ENCODE measurements at places on chromosomes 3 and 15. TPM values are rescaled to one million over a fixed set of nuclear protein-coding genes. Genes with fewer than 3 reads are reported as not detected.

GRCh38 chr3:33426068-33426467 is 14.1 kb downstream of the UBP1 start:
- no peak for DNase-seq

DNA sequence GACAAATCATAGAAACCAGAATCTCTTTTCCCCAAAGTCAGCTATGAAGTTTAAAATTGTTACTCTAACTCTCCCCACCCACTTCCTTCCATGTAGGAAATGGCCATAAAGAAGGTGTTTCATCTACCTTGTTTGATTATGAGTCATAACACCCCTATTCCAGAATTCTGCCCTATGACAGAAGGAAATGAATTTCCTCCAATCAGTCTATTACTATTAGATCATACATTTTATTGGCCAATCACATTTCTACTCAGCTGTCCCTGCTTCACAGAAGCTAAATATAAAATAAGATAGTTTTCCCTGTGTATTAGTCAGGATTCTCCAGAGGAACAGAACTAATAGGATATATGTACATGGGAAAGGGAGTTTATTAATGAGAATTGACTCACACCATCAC is 102.1 kb downstream of the TGFBR2 start:
- DNase-seq, result no peak

KLF15 gene
- total RNA-seq, result 5.9 TPM

MUC4 gene
- total RNA-seq, result 0.30 TPM

GRCh38 chr3:165837801-165838200 is 578 bp upstream of the BCHE start:
- DNase-seq, result no peak

DNA sequence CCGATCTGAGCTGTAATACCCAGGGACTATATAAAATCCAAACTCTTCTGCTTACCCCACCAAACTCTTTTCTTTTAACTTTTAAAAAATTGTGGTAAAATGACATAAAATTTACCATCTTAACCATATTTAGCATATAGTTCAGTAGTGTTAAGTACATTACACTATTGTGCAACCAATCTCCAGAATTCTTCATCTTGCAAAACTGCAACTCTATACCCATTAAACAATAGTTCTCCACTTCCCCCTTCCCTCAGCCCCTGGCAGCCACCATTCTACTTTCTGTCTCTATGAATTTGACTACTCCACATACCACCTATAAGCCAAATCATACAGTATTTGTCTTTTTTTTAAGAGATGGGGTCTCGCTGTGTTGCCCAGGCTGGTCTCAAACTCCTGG is 38.7 kb downstream of the SENP8 start:
- no peak for DNase-seq

- peak; percentile 75 for DNase-seq
These were observed 36.2 kb upstream of the COL6A6 start for GRCh38 chr3:130480736-130481135.

SPINK8 gene
- not detected for total RNA-seq

ZIC1 gene
- 5.9 TPM for total RNA-seq

DNA sequence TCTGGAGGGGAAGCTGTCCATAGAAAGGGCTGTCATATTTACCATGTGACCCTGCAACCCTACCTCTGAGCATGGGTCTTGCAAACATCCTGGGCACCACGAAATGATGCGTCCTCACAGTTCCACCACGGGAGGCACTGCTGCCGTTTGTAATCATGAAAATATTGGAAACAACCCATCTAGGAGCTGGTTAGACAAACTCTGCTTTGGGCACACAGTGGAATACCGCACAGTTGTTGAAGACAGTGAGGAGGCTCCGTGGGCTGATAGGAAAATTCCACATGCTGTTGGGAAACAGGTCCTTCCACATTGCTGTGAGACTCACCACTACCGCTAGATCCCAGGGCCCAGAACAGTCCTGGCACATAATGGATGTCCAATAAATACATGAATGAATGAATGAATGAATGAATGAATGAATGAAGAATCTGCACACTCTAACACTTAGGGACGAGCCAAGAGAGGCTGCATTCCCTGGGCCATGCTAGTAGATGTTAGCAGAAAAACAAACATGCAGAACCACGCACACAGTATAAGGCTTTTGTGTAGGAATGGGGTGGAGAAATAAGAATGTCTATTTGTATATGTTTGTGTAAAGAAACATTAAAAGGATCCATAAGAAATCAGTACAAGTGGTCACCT is 40.6 kb downstream of the TPRA1 start:
- no peak for DNase-seq

GRCh38 chr15:62026487-62027262 is 33.6 kb downstream of the VPS13C start:
- no peak for DNase-seq

GRCh38 chr3:30319713-30320112 is 286.7 kb upstream of the TGFBR2 start:
- DNase-seq, result no peak

DNA sequence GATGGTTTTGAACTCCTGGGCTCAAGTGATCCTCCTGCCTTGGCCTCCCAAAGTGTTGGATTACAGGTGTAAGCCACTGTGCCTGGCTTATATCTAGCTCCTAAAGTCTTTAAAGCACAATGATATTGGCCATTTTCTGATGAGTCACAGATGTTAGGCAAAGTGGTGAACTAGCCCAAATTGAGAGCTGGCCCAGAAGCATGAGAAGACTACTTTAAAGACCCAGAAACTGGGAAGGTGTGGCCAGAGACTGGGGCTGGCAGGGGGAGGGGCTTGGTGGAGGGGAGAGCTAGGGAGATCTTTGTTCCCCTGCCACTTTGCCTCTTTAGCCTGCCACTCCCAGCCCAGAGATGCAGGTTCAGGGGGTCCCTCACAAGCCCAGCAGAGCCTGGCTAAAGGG is 21.6 kb downstream of the CHRNA3 start:
- DNase-seq, result no peak

DNA sequence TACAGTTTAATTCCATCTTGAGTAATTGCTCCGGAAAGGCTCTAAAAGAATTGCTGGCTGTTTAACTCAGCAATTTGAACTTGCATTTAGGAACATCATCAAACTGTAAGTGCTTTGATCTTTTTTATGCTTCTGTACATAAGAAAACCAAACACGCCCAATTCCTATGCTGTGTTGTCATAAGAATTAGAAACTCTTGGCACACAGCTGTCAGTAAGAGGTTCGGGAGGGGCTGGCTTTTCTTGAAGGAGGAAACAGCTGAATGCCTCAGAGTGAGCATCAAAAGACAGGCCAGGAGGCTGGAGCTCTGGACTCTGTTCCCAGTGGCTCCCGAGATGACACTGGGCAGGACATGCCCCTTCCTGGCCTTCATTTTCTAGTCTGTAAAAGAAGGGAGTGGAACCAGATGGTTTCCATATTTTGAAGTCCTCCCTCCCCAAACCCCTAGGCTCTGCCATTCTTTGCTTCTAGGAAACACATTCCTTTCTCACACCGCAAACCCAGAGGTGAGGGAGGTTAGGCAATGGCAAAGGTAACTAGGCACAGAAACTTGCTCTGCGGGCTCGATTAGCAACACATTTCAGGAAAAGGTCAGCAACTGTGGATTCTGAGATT is 73.7 kb upstream of the DLG1 start:
- DNase-seq, result peak; percentile 96

- peak; percentile 12 for DNase-seq
These were observed 2.7 kb downstream of the CERS3 start for GRCh38 chr15:100526027-100526481.

DNA sequence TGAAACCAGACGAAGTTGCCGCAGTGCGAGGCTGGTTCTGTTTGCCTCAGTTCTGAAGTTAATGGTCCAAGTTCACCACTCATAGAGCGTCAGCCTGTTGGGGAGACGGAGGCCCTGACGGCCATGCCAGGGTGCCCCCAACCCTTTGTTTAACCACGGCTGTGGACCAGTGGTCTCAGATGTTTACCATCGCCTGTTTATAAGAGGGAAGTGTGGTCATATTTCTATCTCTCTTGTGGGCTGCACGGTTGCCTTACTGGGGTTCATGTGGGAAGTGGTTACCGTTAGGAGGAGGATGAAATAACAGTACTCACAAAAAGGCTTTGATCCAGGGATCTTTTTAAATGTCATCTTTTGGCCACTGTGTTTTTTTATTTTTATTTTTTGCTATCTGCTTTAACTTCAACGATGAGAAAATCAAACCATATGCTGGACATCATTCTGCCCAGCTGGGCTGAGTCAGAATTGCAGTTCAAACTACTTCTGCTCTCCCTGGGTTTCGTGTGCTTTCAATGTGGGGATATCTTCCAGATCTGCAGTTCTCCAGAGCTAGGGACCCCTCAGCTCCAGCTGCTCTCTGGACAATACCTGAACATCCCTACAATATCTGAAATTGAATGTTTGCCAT is 17.8 kb downstream of the SMAD3 start:
- DNase-seq, result no peak

DNA sequence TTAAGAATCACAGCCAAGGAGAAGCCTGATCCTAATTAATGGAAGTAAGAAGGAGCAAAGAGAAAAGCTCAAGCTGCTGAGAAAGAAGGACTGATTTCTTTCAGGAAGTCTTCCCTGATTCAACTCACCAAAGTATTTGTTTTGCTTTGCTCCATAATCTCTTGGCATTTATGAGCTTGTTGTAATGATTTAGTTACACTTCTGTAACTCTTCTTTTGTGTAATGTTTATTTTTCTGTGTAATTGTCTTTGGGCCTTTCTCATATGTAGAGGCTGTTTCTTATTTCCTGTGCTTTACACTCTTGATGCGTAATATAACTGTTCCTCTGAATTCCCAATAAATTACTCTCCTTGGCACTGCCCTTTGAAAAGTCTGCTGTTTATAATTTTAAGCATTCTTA is 80.0 kb downstream of the COL6A5 start:
- DNase-seq, result peak; percentile 74

DLL4 gene
- 7.6 TPM for total RNA-seq

GRCh38 chr3:124805671-124806070 is 75.4 kb downstream of the UMPS start:
- DNase-seq, result peak; percentile 71

- no peak for DNase-seq
These were observed 291.2 kb downstream of the ZBTB20 start for GRCh38 chr3:114855839-114856238.

DNA sequence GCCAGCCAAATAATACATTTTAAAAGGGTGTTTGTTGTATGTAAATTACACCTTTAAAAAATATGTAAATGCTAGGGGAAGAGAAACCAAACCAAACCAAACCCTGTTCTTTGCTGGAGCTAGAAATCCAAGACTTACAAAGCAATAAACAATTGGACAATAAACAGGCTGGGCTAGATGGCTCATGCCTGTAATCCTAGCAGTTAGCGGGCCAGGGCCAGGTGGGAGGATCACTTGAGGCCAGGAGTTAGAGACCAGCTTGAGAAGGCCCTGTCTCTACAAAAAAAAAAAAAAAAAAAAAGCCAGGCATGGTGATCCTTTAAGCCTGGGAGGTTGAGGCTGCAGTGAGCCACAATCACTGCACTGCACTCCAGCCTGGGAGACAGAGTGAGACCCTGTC is 12.5 kb downstream of the STOML1 start:
- DNase-seq, result no peak

SOX14 gene
- not detected for total RNA-seq

DNA sequence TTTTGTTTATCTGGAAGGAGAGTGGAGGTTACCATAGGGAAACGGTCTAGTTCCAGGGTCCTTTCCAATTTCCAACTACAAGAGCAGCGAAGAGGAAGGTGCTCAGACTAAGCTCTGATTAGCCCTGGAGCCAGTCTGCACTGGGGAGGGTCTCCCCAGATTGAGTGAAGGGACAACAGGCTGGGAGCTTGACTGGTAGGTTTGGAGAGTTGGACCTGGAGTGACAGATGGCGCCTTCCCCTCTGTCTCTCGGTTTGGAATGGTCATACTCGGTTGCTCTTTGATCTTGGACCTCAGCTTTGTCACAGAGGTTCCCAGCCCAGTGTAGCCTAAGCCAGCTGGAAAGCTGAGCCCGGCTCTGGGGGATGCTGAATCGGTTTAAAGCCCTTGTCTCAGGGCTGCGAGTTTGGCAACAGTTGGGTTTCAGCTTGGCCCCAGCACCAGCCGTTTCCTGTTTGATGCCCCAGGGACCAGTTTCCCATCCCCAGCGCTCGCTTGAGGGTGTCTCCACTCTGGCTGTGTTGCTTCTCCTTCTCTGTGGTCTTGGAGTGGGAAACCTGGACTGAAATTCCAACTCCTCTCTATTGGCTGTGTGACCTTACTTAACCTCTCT is 53.1 kb upstream of the ULK4 start:
- DNase-seq, result peak; percentile 65

- DNase-seq, result no peak
These were observed 589.6 kb downstream of the IGSF11 start for GRCh38 chr3:118445036-118445435.

- DNase-seq, result no peak
These were observed 17.5 kb upstream of the NMD3 start for GRCh38 chr3:161203485-161204098.

MKRN2OS gene
- not detected for total RNA-seq

CAV3 gene
- 16.4 TPM for total RNA-seq

- DNase-seq, result no peak
These were observed 595.1 kb downstream of the TUSC7 start for GRCh38 chr3:117304681-117305080.

GRCh38 chr3:26515351-26515750 is 107.2 kb upstream of the LRRC3B start:
- no peak for DNase-seq

DNA sequence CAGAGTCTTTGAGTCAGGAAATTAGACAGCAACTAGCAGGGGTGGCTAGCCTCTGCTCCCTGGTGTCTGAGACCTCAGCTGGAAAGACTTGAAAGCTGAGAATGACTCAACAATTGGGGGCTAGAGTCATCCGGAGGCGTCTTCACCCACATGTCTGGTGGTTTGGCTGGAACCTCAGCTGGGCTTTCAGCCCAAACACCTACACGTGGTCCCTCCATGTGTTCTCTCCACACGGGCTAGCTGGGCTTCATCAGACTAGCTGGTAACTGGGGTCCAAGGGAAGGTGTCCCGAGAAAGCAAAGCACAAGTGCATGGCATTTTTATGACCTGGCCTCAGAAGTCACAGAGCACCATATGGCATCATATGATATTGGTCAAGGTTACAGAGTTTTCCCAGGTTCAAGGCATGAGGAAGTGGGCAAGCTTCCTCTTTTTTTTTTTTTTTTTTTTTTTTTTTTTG is 19.9 kb upstream of the ABHD2 start:
- no peak for DNase-seq

IL20RB gene
- total RNA-seq, result 15.8 TPM

DNA sequence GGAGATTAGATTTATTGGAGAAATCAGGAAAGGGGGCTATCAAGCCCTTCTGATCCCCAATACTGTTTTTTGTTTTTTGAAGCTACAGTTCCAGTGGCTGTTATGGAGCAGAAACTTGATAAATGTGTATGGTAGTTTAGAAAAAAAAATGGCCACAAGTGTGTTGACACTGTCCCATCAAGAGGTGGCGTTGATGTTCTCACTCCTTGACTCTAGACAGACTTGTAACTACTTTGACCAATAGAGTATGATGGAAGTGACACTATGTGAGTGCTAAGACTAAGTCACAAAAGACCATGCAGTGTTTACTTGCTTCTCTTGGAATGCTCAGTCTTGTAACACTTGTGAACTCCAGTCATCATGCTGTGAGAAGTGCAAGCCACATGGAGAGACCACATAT is 356.7 kb downstream of the PDCD6IP start:
- DNase-seq, result no peak

All from skin of body (tissue), 3 donors.